ENCODE measurements at places on chromosomes 6 and 20.

DNA sequence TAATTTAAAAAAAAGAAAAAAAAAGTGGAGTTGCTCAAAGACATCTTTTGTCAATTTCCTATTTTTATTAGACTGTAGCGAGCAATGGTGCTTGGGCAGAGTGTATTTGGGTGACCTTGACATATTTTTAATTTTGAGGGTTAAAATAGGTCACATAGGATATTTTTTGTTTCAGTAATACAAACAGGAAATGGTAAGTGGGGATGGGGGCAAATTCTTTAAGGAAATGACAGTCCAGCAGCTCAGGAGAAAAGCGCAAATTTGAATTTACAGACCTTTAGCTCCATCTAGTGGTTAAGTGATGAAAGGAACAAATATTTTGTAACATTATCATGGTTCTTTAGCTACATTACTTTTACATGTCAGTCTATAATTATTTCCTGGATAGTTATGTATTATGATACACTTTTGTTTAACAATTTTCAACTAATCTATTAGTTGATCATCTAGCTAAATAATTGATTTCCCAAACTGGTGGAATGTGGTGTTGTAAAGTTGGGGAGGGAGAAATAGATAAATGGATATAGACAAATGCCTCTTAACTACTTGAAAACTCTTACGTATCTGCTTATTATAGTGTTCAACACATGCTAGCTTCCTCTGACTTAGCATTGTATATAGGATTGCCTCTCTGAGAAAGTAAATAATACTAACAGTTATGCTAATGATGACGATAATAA is 10.0 kb downstream of the CITED2 start:
- no peak for DNase-seq

- no peak for DNase-seq
Observed at GRCh38 chr6:138499303-138500018, at the start of gene NHSL1. NHSL1 (minus strand) TSS chr6:138499494; CDS start chr6:138499290, 204 bp downstream.

- no peak for DNase-seq
Observed at GRCh38 chr20:48706710-48707365, 121.0 kb downstream of the PREX1 start.

DNA sequence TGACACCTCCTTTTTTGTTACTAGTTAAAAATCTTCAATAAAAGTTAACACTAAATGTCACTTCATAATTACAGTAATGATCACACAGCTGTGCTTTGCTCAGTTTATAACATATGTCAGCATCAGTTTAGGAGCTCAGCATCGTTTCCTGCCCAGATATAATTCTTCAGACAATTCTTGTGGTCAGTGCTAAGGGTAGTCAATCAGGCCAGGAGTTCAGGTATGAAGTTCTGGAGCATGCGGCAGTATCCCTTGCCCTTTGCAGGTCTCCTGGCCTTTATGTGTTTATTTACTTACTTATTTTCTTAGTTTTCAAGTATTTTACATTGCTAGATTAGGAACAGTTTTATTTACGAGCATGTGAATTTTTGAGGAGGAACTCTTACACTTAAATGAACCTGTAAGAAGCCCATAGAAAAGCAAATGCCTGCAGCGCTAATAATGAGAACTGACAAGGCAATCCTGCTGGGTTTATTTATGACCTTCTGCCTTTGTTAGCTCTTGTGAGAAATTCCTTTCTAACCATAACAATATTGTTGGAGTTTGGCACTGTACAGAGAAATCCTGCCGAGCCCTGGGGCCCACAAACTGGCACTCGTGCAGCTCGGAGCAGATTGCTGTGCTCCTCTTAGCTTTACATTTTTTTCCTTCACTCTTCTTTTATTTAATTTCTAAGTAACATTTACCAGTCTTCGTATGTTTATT is 252.8 kb downstream of the TMEM242 start:
- DNase-seq = no peak

DNA sequence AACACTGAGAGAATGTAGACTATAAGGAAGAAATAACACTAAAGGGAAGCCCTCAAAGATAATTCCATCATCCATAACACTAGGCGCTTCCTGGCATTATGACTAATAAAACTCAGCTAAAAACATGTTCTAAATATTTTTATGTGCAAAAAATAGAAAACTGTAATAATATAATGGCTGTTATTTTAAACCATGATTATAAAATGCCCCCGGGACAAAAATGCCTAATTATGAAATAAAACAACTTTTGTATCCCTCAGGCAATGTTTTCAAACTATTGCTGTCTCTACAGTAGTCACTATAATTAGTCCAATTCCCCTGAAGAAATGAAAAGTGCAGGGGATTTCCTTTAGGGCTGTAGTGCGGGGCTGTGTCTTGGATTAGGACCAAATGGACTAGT is 242.4 kb downstream of the RNF144B start:
- DNase-seq = no peak

GRCh38 chr6:34246563-34247391 is 2.0 kb downstream of the SMIM29 start:
- peak; percentile 46 for DNase-seq

GRCh38 chr6:159217595-159218275 is 48.5 kb downstream of the FNDC1 start:
- DNase-seq = no peak

GRCh38 chr6:99521633-99522151 is 6.5 kb upstream of the USP45 start:
- no peak for DNase-seq

DNA sequence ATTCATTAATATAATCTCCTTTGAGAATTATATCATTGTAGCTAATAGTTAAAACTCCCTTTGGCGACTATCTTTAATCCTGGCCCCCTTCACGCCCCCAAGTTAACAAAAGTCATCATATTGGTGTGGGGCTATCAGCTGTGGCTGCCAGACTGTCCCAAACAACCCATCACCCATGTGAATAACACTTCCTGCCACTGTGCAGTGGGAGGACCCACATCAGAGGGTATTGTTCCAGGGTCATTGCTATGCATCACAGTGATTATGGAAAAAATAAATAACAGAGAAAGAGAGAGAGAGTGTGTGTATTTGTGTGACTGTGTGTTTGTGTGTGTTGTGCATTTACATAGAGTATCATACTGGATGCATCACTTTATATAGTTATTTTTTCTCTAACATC is 39.3 kb upstream of the TENT5A start:
- DNase-seq = no peak

- DNase-seq = no peak
Observed at GRCh38 chr6:111339294-111339693, 143.7 kb downstream of the REV3L start.

DNA sequence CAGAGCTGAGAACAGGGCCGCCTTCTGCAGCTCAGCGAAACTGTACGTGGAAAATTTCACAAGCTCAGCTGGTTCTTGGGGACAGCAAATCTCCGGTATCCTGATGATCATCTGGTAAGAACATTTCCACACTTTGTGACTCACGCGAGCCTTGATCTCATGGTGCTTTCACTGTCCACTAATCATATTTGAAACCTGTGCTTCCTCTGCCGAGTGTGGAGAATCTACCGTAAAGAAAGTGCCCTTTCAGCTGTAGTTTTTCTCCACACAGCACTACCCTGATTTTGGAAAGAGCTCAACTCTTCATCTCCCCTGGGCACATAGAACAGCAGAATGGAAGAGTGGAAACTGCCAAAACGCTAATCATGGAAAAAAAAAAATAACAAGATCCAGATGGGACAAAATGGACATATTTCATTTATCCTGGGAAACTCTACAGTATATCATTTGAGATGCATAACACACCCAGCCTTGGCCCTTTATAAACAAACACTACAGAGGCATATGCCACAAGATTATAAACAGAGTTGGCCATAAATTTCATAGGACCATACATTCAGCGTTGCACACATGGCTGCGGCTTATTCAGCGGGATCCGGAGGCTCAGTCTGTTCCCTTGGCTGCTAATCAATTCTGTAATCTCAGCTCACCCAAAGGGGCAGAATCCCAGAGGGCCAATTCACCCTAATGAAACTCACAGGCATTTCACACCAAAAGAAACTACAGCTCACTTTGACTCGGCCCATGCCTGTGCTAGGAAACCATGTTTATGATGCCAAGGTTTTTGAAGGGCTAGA is 434.5 kb downstream of the HDGFL1 start:
- no peak for DNase-seq

GRCh38 chr6:122702841-122703240 is 76.7 kb upstream of the FABP7 start:
- DNase-seq = no peak

- DNase-seq = no peak
Observed at GRCh38 chr6:41445261-41445660, 100.9 kb upstream of the FOXP4 start.

DNA sequence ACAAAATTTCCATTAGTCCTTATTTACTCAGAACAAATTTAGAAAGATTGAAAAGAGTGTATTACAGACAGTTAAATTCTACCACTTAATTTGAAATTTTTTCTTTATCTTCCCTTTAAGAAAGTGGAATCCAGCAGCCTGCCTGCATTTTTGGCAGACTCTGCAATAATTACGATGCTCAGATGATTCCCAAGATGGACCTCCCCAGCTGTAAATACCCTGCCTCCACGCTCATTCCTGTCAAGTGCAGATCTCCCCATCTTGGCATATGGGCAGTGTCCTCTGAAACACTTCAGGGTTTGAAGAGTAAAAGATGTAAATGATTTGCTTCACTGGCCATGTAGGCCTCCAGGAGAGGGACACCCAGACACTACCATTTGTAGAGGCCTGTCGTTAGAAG is 471.2 kb downstream of the PRKN start:
- DNase-seq = no peak

DNA sequence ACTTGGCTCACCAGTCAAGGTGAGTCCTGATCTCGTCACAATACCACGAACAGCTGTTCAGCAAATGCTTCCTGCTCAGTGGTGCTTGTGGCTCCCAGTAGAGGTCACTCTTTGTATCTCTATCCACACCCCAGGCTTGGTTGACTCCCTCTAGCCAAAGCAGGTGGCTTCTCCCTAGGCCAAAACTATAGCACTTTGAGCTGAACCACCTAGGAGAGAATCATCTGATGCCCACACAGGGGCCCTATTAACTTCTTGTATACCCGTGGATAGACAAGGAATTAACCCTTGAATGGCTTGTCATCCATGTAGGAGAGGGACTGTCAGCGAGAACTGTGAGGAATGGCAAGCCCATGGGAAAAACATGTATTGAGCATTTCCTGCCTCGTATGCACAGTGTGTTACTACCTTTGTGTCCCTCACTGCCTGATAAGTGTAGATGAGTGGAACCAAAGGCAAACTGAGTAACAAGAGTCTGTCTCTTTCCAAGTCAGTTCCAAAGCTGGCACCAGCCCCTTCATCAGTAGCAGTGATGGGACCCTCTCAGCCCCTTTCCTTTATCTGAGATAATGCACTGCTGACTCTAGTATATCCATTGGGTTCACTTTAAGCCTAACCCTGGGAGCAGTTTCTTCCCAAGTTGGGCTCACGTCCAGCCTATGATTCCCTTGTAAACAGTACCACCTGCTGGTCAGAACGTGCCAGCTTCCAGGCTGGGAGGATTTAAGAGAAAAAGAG is 42.5 kb downstream of the EIF2S2 start:
- peak; percentile 33 for DNase-seq

GRCh38 chr6:144475411-144475810 is 190.3 kb downstream of the UTRN start:
- no peak for DNase-seq

GRCh38 chr20:33677991-33678702 is 3.9 kb upstream of the NECAB3 start:
- DNase-seq = no peak

DNA sequence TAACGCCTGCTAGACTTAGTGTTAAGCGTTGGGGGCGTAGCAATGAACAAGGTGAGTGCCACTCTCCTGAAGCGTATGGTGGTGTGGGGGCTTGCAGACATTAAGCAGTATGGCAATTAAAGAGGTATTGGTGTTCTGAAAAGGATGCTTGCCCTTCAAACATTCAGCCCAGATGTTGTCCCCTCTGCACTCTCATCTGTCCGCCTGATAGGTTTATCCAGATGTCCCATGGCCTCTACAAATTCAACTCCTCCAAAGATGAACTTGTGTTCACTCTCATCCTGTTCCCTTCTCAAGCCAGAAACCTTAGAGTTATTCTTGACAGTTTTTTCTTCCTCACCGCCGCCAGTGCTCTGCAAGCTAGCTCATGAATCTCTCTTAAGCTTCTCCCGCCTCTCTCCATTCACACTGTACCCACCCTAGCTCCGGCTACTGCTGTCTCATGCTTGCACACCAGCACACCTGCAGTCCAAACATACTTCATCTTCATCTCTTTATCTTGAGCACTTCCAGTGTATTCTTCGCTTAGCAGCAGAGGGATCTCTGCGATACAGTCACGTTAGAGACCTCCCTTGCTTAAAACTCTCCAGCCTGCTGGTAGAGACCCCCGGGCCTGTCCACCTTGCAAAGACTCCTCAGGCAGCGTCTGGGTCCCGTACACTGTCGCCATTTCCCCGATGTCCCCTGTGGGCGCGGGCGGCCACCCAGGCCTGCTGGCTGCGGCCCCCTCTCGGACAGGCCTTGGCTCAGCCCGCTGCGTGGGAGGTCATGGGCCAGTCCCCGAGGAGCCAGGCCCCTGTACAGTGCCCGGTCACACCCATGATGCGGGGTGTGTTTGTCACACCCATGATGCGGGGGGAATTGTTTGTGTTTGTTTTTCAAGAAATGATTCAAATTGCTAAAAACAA is 962 bp downstream of the DDX27 start:
- DNase-seq = no peak

GRCh38 chr6:16523606-16524379 is 237.5 kb downstream of the ATXN1 start:
- DNase-seq = no peak

DNA sequence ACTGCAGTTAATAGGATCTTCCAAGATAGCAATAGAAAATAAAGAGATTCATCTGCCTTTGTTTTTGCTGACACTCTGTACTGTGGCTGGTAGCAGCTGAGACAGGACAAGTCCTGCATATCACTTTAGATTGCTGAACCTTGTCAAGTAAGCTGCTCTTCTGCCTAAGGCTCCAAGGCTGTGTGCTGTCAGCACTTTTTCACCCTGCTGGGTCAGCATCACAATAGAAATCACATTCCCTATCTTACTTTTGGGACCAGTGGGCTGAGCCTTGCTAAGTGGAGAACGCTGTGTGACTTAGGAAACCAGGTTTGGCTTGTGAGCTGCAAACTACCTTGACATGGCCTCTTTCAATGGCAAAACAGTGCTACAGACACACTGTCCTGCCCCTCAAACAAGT is 263.9 kb downstream of the FRK start:
- DNase-seq = no peak

- no peak for DNase-seq
Observed at GRCh38 chr6:64146876-64147275, 511.3 kb downstream of the PHF3 start.

GRCh38 chr6:159838020-159838744 is 38.1 kb downstream of the PNLDC1 start:
- no peak for DNase-seq

GRCh38 chr20:46371656-46372055 is 34.8 kb downstream of the ELMO2 start:
- no peak for DNase-seq

- DNase-seq = no peak
Observed at GRCh38 chr6:132511210-132511830, 1.6 kb downstream of the STX7 start.

- no peak for DNase-seq
Observed at GRCh38 chr20:51305316-51306052, 237.0 kb downstream of the NFATC2 start.
